Suppressor macrophage treated with lipopolysaccharide for 1 hour (primary cell): ENCODE measurements at places on chromosomes 7 and 10.

GRCh38 chr7:115052706-115053105 lies 130.8 kb downstream of the MDFIC start:
- DNase-seq: no peak

DNA sequence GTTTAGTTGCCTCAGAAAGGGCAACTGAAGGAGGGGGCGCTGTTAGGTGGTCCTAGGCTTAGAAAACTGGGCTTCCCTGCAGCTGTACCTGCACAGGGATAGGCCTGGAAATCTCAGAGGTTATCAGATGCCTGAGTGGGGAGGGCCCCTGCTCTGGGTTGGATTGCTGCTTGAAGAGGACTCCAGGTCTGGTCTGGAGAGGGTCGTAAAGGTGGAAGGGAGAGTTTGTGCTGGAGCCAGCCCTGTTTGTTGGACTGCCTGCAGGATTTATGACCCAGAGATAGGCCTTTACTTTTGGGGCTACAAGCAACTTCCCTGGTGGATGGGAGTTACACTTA lies 765.9 kb downstream of the GRID1 start:
- no peak for DNase-seq

GRCh38 chr7:131753620-131754222 lies 197.3 kb upstream of the PODXL start:
- no peak for DNase-seq

DNA sequence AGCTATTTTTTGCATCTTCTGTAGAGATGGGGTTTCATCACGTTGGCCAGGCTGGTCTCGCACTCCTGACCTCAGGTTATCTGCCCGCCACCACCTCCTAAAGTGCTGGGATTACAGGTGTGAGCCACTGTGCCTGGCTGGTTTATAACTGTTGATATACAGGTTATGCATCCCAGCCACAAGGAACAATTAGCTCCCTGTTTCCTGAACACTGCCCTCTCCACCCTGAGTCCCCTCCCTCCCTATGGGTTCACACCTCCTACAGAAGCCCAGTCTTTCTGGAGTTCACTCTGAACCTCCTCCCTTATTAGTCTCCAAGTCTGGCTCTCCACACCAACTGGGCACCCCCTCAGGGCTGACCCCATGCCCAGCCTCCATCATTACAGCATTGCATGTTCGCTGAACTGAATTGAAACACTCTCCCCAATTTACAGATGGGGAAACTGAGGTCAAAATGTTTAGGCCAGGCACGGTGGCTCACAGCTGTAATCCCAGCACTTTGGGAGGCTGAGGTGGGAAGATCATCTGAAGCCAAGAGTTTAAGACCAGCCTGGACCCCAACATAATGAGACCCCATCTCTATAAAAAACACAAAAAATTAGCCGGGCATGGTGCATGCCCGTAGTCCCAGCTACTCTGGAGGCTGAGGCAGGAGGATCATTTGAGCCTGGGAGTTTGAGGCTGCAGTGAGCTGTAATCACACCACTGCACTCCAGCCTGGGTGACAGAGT lies 1.7 kb upstream of the CLIP2 start:
- no peak for DNase-seq

DNA sequence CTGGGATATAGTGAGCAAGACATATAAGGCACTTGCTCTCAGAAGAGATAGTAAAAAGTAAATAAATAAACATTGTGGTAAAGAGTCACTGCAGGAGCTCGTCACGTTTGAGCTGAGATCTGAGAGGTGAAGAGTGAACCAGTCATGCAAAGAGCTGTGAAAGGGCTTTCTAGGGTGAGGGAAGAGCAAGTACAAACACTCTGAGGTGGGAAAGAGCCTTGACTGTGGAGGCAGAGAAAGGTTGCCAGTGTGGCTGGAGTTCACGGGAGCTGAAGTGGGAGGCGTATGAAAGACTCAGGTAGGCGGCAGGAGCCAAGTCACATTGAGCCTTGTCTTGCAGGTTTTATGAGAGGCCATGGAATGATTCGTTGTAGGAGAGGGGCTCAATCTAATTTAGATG lies 141.0 kb downstream of the C1GALT1 start:
- no peak for DNase-seq

GRCh38 chr7:44074349-44074695 lies 8.0 kb downstream of the POLM start:
- no peak for DNase-seq

DNA sequence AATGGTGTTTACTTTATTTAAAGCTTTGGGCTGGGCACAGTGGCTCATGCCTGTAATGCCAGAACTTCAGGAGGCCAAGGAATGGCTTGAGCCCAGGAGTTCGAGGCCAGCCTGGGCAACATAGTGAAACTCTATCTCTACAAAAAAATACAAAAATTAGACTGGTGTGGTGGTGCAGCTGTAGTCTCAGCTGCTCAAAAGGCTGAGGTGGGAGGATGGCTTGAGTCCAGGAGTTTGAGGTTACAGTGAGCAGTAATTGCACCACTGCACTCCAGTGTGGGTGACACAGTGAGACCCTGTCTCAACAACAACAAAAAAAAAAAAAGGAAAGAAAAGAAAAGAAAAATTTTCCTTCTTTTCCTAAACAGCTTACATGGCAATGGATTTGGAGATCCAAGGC lies 22.0 kb downstream of the SLC16A9 start:
- DNase-seq: no peak

DNA sequence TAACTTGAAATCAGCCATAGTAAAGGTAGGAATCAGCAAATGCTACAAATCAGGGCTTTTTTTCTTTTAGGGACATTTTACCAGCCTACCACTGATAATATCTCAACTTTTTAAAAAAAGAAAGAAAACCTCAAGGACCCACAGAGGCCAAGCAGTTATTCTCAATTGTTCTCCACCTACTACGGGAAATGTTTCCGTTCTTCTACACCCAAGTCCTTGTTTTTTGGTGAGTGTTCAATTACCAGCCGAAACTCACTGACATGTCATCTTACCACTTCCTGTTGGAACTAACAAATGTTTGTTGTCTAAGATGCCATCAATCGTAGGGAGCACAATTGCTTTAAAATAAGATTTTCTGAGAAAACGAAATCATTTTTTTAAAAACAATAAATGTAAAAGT lies 50.2 kb upstream of the CDK1 start:
- DNase-seq: no peak

DNA sequence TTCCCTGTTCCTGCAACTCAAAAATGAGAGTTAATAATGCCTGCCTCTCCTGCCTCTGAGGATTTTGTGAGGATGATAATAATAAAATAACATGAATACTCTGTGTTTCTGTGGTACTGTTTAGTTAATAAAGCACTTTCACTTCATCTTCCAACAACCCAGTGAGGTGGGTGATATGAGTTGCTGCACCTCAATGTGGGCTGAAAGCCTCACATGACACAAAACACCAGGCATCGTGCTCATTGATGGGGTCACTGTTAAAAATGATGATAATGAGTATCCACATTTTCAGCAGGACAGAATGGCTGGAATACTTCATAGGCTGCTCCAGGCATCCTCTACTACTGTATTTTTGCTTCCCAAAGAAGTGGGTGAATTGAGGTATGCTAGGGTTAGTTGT lies 222.8 kb upstream of the NRP1 start:
- DNase-seq: no peak

DNA sequence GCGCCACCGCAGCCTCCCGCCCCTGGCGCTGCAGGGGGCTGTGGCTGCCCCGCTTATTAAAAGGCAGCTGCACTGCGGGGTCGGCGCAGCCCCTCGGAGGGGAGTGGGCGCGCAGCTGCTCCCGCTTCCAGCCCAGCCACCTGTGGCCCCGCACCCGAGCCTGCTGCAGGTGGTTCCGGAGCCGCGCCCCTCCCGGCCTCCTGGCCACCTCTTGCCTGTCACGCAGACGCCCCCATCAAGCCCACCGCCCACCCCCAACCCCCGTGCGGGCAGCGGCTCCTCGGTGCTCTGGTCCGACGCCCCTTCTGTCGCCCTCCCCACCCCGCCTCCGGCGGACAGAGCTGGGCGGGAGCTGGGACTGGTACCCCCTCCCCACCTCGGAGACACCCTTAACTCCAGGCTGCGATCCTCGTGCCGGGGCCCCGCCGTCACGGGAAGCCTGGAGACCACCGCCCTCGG lies 549 bp downstream of the CALY start:
- DNase-seq: no peak

- DNase-seq: no peak
Observed at GRCh38 chr10:31897506-31897905, 31.1 kb downstream of the ARHGAP12 start.

GRCh38 chr7:157676456-157677255 lies 339.9 kb downstream of the DNAJB6 start:
- DNase-seq: no peak

DNA sequence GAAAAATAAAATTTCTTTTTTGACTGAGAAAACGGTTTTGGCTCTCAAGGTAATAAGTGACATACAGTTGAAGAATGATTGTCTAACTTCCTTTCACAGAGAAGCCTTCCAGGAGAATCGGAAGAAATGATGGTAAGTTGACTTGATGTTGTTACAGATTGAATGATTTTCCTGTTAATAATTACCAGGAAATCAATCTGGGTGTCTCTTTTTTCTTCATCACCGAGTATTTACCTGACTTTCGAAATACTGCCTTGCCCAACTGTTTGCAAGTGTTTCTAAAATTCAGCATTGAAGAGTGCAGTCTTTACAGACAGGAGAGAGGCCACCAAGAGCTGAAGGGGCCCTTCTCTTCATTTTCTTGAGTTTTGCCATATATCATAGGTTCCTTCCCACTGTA lies 4.0 kb downstream of the ITIH2 start:
- no peak for DNase-seq

DNA sequence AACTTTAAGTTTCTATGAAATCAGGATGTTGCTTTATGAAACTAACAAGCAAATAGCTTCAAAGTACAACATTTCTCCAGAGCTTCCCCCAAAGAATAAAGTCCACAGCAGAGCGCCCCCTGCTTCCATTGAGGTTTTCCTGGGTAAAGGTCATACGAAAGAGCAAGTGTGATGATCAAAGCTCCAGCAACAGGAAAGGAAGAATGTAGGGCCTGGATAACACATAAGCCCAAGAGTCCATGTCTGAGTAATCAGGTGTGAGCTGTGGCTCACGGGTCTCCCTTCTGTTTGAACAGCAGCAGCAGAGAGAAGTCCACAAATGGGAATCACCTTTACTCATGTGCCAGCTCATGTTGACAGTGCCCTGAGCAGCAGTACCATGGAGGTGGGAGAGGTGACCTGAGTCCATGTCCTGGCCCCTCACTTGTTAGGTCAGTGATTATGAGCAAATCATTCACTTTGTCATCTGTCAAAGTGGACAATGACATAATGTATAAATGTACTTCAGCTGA lies 50.5 kb downstream of the MRPL32 start:
- no peak for DNase-seq
